ENCODE measurements at places on chromosomes 1 and 21.

DNA sequence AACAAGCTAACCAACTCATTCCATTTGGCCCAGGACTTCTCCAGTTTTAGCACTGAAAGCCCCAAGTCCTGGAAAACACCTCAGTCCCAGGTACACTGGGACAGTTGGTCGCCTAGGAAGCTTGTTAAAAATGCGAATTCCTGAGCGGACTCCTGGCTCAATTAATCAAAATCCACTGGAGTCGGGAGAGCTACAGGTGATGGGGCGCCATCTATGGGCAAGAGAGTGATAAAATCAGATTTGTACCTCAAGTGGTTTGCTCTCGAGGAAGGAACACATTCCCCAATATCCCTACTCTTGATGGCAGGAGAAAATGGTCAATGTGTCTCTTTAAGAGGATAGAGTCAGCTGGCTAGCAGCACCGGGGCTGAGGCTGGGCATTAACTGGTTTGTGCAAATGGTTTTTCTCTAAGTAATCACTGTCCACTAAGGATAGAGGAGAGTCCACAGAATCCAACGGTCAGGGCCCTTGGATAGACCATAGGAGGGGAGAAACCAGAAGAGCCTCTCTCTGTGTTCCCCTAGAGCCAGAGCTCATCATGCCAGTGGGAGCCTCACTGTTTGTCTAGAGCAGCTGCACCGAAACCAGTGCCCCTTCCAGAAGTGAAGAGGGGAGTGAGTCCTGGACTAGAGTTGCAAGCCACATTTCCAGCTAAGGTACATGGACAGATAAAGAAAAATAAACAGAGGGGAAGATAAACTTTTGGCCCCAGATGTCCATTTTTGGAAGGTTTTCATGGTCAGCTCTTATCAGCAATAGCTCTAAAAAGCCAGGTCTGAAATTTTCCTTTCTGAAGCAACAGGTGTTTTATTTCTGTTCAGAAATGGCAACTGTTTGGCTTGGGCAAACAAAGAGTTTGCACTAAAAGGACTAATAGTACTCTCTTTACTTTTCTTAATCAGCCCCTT is 148.5 kb downstream of the TENT5C start:
- peak; percentile 63 for DNase-seq

DNA sequence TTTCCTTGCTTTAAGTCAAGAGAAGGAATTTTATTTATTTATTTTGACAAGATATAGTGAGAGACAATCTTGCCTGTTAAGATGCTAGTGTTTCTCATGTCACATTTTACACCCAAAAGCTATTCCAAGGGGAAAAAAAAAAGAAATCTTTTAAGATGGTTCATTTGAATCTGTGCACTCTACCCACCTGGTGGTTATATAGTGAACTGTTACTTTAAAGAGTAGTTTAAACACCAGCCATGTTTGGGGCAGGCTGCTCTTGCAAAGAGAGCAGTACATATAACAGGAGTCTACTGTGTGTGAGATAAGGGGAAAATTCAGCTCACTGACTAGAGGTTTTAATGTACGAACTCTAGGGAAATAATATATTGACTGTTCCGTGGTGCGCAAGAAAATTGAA is 3.3 kb upstream of the ELAVL4 start:
- peak; percentile 31 for DNase-seq

DNA sequence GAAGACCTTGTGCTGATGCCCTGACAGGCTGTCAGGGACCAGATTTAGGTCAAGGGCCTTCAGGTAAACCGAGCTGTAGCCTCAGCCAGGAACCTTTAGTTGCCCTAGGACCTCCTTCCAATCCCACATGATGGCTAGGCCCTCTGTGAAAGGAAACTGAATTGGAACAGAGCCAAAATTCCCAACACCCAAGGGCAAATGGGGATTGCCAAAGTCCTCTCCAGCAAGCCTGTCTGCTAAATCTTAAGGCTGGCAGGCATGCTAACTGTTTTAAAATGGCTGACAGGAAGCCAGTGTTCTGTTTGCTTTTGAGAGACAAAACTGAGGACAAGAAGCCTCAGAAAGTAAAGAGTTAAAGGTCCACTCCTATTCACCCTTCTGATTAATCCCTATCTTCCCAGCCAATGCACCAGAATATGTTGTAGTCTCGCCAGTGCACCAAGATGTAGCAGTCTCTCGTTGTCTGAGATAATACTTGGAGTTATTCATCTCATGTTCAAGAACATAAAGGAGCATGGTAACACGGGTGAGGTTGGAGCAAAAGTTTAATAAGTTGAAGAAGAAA is 35.1 kb downstream of the MSTO1 start:
- no peak for DNase-seq

DNA sequence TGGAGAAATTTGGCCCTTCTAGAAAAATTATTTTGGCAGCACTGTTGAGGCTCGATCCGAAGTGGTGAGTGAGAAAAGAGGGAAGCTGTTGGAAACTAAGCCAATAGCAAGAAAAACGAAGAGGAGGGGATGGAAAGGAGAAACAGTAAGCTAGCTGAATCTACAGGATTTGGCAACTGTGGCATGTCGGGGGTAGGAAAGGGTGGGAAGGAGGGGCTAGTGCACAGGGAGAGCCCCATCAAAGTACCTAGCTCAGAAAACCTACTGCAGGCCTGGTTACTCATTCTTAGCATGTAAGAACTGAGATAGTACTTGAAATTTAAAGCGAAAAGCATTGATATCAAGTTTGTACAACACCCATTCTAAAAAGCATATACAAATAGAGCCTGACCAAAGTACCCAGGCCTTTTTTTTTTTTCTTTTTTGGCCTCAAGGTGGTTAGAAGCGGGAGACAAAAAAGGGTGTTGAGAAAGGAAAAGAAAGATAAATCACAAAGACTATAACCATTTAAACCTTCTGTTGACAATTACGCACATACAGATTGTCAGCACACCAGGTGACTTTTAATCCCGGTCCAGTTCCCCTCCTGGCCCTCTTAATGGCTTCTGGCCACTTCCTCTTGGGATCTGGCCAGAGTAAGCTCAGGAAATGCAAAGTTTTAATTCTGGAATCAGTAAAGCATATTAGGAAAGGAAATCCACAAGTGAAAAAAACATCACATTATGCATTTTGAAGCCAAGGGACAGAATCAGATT is 50.4 kb downstream of the SLC16A1 start:
- no peak for DNase-seq

DNA sequence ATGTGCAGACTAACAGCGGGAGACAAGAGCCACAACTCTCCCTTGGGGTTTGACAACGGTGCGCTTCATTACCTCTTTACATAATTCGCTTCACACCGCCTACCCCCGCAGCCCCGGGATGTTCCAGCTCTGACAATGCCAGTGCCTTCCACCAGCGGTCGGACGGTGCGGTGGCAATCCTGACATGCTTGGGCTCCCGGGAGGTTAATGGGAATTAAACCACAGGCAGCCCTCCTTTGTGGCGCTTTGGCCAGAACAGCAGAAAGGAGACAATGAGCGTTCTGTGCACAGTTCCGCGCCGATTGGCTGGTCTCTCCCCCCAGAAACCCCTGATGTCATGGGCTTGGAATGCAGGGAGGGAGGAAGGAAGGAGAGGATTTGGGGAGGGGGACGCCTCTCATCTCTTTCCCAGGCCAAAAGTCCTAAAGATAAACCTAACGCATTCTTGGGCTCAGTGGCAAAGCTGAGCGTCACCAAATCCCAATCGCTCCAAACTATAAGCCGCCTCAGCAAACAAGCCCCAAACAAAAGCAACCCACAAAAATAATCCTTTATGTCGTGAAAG is 1.3 kb downstream of the CNN3 start:
- DNase-seq, result peak; percentile 64

DNA sequence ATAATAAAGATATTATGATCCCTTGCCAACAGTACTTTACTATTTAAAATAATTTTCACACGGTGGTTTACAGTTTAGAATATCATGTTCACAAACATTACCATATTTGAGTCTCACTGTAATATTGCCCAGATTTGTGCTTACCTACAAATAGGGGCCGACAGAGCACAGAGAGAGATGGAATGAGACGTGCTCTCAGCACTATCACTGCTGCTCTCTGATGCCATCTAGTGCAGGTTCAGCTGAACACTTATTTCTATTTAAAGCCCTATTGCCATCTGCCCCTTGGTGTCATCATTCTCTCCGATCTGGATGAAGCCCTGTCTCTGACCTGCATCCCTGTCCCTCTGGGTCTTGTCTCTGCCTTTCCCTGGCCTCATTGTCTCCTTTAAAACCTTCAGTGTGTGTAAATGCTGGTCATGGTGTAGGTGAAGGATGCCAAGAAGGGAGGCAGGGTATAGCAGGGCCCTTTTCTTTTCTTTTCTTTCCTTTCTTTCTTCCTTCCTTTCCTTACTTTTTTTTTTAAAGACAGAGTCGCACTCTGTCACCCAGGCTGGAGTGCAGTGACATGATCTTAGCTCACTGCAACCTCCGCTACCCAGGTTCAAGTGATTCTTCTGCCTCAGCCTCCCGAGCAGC is 6.9 kb upstream of the GPATCH4 start:
- DNase-seq, result peak; percentile 77
